Upper lobe of left lung (tissue), 6 donors: ENCODE measurements at places on chromosomes 16 and 17. TPM values are rescaled to one million over a fixed set of nuclear protein-coding genes. Genes with fewer than 3 reads are reported as not detected.

Gene GP1BA
- 1.4 TPM for total RNA-seq

Gene MRM1
- total RNA-seq = 9.4 TPM

DNA sequence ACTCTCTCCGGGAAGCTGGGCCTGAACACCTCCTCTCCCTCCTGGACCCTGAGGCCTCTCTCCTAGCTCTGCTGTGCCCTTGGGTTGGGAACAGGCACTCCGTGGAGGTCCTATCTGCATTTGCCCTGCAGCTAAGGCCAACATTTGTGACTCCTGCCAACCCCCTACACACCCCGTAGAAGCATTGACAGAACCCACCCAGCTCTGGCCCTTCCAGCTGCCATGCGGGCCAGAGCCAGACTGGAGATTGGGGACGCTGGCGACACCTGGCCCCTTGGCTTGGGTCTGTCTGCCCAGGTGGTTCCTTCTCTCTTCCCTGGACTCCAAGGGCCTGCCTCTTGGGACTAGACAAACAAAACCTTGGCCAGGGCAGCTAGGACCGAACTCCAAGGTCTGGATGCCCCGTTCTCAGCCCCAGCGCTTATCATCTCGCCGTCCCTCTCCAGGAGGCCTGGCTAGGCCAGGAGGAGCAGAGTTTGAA lies 644 bp upstream of the RHBDF2 start:
- H3K27ac ChIP-seq = peak overlapping the region; percentile 95
- peaks cover 46% of the 10 kb centered on the region for H3K4me1 ChIP-seq
- peak overlapping the region; percentile 75 for H3K4me3 ChIP-seq
- H3K27me3 ChIP-seq = no peaks in the 10 kb centered on the region

Gene DHX58
- total RNA-seq = 15.8 TPM

Gene CCR7
- not detected for total RNA-seq

DNA sequence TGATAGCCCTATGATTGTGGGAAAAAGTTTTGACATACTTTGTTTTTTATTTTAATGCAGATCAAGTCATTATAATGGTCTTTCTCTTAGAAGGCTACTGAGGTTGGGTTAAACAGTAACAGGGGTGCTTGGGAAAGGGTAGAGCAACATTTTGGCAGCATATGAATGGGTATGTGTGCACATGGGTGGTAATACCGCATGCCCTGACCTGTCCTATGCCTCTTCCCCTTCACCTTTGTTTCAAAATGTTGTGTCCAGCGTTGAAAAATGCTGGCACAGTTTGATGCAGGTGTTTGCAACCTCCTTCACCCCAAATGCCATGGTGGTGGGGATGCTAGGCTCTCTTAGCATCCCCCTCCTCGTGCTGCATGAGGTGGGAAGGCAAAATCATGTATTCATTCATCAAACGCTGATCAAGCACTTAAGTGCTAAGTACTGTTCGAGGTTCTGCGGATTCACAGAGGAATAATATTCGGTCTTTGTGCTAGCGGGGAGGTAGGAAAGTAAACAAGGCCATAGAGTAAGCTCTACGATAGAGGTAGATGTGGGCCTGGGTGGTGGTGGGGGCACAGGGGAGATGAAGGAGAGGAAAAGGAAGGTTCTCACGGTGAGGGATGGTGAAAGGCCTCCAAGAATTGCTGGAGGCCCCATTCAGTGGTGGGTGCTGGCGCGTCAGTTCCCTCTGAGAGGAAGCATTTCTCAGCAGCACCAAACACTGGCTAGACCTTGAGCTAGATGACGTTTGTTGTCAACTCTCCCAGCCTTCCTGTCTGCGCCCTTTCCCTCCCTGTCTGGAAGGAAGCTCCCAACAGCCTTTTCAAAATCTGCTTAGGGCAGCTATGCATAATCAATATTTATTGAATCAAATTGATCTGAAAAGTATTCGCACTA lies 13.3 kb upstream of the MARCHF10 start:
- H3K27me3 ChIP-seq = no peaks in the 10 kb centered on the region
- no peaks in the 10 kb centered on the region for H3K36me3 ChIP-seq
- H3K4me1 ChIP-seq = peaks cover 11% of the 10 kb centered on the region
- no peak overlapping the region for H3K27ac ChIP-seq
- DNase-seq = no peak
- H3K4me3 ChIP-seq = no peak overlapping the region

Gene DPEP3
- 1.0 TPM for total RNA-seq
